SJSA1 (cell line): ENCODE measurements at places on chromosomes 13 and 19. TPM values are rescaled to one million over a fixed set of nuclear protein-coding genes. Genes with fewer than 3 reads are reported as not detected.

DNA sequence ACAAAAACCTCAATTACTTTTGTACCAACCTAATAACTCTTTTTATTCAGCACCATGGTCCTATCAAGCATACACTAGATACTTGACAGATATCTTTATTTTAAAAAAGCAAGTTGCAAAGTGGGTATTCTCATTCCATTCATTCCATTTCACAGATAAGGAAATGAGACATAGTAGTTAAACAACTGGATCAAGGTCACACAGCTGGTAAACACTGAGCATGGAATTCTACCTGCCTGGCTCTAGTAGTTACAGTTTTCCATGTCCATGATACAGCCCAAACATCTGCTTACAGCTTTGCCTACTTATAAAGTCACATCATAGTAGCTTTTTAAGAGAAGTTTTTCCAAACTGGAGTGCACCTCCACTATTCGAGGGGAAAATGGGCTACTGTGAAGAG lies 57.1 kb upstream of the SERTM1 start:
- DNase-seq, result no peak

GRCh38 chr19:6740589-6741343 lies 1.3 kb downstream of the TRIP10 start:
- peak; percentile 60 for DNase-seq

DNA sequence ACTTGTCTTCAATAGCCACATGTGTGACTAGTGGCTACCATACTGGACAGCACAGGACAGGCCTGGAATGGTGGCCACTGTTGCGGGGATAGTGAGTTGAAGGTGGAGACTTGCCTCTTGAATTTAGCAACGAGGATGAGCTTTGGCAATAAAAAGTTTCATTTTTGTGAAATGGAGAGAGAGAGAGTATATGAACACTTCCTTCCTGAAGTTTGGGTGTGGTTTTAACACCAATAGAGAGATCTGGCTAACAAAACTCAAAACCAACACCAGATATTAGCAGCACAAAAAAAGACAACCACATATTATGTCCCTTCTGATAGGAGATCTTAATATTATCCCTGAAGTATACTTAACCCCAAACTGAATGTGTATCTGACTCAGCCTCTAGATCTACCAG lies 6.3 kb upstream of the LRFN3 start:
- DNase-seq, result no peak

- DNase-seq, result peak; percentile 46
Observed at GRCh38 chr13:79867254-79867653, 386.3 kb downstream of the NDFIP2 start.

- DNase-seq, result no peak
Observed at GRCh38 chr13:111857336-111857735, 209.6 kb upstream of the SOX1 start.

- no peak for DNase-seq
Observed at GRCh38 chr19:29680447-29680846, 15.2 kb downstream of the PLEKHF1 start.

- no peak for DNase-seq
Observed at GRCh38 chr13:32804673-32805230, 211.5 kb upstream of the KL start.

- no peak for DNase-seq
Observed at GRCh38 chr13:76398425-76398824, 487.8 kb downstream of the KCTD12 start.

DNA sequence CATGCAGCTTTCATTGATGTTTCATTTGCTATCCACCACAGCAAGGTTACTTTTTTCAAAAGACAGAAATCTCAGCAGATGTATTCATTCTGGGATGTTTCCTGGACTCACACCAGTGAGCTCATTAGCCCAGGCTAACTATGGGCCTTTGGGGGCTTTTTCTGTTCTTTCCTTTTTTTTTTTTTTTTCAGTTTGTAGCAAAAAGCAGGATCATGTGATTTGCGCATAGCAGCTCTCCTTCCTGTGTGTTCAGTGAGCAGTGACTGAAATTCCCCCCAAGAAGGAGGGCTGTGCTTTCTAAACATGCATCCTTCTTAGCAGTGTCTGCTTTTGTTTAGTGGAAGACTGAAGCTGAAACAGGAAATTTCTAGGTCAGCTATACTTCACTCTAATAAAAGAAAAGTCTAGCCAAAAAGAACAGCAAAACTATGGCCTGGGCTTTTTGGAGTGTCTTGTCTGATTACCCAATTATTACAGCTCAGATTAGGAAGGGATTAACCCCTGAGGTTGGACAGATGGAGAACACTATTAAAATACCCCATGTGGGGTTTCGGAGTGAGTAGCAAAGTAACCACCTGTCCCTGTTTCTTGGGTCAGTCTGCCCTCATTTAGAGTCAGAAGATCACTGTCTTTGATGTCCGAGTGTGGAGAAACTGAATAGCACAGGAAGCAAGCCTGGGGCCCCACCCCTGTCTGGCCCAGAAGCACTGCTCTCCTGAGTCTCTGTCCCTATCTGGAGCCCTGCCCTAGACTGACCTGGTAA lies 8.9 kb upstream of the AMER2 start:
- no peak for DNase-seq

GRCh38 chr13:30880151-30880855 lies 25.8 kb upstream of the MEDAG start:
- no peak for DNase-seq

DNA sequence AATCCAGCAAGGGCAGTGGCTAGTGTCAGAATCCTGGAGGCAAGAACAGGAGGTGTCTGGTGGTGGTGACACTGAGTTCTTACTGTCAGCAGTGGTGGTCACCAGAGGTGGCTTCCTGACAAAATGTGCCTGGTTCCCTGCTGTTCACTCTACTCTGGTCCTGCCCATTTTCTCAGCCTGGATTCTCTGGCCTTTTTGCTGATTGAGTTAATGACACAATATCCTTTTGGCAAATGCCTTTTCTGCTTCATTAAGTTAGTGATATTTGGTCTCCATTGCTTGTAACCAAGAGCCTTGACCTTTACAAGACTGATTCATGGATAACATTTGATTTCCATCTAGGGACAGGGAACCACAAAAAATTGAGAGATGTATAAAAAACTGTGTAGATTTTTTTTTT lies 51.1 kb downstream of the RFC3 start:
- DNase-seq, result no peak

ZNF536 gene
- 0.63 and 0.79 TPM in 2 replicates for total RNA-seq

KLK12 gene
- not detected in 2 replicates for total RNA-seq

ZNF471 gene
- total RNA-seq, result 0.03 TPM in 1 of 2 replicates, not detected in the other

GSX1 gene
- not detected in 2 replicates for total RNA-seq

KEAP1 gene
- total RNA-seq, result 49.8 and 74.1 TPM in 2 replicates
